Islet precursor cell (in vitro differentiated cells): ENCODE measurements at places on chromosomes 3 and 15.

- DNase-seq, result no peak
Observed at GRCh38 chr15:97502038-97502437, 458.5 kb upstream of the ARRDC4 start.

DNA sequence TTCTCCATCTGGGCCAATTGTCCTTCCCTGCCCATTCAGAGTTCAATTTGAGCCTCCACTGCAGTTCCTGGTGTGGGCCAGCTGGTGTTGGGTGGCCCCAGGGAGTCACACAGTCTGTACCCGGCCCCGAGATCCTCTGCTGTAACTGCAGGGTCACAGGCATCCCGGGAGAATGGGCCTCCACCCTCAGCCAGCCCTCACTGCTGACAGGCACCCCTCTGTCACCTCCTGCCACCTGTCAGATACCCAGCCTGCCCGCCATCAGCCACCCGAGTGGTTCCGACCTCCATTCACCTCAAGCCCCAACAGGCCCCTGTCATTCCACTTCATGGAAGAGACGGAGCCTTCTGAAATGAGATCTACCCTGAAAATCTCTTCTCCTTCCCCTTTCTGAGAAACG is 73.2 kb downstream of the ST8SIA2 start:
- DNase-seq, result peak; percentile 36

DNA sequence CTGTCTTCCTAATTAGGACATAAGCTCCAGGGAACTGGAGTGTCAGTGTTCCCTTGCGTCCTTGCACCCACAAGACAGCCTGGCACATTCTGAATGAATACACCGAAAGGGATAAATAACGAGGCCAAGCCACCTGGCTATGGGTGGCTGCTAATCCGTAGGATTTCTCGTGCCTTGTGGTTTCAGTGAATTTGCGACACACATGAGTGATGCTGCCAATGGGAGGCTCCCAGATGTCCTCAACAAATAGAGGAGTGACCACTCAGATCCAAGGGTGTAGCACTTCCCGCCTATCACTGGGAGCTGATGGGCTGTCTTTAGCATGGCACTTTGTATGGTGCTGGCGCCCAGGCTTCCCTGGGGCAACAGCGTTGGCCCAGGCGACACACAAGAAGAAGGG is 43.4 kb downstream of the APBA2 start:
- no peak for DNase-seq

GRCh38 chr3:106423321-106424225 is 554.8 kb upstream of the CBLB start:
- no peak for DNase-seq

GRCh38 chr3:127698691-127699415 is 26.1 kb downstream of the ABTB1 start:
- no peak for DNase-seq

DNA sequence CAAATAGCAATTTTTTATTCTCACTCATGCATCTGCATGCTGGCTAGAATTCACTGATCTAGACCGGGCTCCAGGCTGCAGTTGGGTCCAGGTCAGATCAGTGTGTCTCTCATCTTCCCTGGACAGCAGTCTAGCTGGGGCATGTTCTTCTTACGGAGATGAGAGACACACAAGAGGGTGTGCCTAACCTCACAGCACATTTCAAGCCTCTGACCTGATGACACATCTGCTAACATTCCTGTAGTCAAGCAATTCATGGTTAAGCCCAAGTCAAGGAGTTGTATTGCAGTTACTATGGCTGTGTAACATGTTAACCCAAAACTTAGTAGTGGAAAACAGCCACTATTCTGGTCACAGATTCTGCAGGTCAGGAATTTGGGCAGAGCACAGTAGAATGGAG is 13.1 kb downstream of the BSN start:
- DNase-seq, result no peak

DNA sequence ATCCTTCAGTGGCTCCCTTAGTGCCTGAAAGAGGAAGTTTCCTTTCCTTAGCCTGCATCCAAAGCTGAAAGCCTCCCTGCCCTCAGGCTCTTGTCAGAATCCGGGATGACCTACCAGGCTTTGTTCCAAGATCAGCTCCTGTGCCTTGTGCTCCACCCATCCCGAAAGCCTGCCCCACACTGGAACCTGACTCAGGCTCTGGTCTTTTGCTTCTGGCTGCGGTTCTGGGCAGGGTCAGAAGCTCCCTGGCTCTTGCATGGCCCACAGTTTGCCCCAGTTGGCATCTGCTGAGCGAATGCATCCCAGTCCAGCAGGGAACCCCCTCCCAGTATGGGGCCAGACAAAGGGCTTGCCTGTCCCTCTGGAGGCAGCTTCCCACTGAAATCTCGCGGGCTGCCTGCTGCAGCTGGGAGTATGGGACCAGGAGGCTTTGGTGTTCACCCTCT is 25.9 kb upstream of the KIF23 start:
- peak; percentile 64 for DNase-seq

GRCh38 chr3:23726811-23727548 is 78.8 kb upstream of the UBE2E1 start:
- no peak for DNase-seq

GRCh38 chr3:178684881-178685590 is 148.8 kb downstream of the KCNMB2 start:
- peak; percentile 67 for DNase-seq

GRCh38 chr3:122298239-122298638 is 26.8 kb upstream of the CSTA start:
- no peak for DNase-seq

DNA sequence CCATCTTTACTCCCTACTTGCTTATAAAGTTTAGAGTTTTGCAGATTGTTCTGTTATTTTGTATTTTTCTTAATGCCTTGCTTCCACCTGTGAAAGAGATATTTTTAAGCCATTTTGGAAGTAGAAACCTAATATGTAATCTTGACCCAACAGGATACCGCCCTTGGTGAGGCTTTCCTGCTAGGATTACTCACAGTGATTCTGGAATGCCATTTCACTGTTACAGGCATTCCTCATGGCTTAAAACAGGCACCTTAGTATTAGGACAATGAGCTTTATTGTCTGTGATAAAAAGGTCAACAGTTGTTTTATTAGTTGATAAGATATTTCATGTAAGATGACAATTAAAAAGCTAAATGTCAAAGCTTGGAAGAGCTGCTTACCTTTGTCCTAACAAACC is 58.2 kb downstream of the PHLDB2 start:
- peak; percentile 64 for DNase-seq

DNA sequence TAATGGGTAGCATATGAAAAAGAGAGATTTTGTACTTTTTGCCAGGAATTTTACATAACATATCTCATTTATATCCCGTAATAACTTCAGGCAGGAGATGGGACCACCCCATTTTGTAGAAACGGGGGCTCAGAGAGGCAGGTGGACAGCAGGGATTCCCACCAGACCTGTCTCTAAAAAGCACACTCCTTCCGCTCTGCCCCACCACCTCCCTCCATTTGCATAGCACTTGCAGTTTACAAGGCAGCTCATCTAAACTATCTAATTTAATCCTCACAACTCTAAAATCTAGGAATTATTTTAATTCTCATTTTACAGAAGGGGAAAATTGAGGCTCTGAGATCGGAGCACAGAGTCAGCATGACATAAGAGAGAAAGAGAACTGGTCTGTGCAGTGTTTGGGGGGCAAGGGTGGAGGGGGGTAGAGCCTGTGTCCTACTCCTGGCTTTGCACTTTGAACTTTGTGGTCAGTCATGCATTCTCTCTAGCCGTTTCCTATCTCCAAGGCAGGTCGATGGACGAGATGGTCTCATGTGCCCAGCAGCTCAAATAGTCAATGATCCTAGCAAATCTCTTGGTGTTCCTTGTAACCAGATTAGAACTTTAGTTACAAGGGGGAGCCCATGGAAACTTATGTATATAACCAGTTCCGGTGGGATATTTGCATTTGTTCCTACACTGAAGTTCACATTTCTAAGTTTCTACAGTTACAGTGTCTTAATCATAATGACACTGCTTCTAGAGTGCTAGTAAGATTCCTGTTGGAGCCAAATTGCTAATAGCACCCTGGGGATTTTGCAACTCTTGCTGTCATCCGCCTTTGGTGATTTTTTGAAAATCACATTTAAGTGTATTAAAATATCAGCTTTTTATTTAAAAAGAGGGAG is 18.6 kb downstream of the CRYGS start:
- no peak for DNase-seq

GRCh38 chr3:47663630-47664240 is 85.1 kb upstream of the CSPG5 start:
- DNase-seq, result no peak

DNA sequence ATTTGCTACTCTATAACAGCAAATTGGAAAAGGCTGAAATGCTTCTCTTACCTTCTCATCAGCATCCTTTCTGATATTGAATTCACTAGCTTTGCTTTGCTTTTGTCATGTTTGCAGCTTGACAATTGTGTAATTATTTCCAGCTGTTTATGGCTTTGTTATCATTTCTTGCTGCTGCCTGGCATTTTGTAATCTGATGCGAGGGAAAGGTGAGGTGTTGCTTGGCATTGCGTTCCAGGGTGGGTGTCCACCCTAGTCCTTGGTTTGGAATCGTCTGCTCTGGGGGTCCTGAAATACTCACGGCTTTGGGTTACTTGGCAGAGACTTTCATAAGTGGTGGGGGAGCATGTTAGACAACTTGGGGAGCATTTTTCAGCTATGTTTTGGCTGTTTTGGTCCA is 2.9 kb downstream of the CACNA2D3 start:
- DNase-seq, result no peak

GRCh38 chr15:93980261-93980911 is 251.0 kb upstream of the MCTP2 start:
- DNase-seq, result no peak
